Spinal cord (tissue), 10 donors: ENCODE measurements at places on chromosomes 7 and 10.

DNA sequence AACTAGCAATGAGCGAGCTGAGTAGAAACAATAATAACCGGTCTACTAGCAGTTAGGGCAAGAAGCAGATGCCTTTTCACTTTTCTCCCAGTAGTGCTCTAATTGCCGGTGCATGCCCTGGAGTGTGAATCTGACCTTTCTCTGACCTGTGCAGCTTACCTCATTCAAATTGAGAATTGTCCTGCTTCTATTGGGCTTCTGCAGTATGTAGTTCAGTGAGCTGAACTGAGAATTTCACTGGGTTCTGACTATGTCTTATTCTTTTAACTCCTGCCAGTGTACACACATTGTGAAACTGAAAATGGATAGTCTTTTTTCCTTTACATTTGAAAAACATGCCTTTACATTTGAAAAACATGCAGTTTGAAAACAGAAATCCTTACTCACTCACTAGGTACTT lies 157.9 kb upstream of the GRM3 start:
- no peak for DNase-seq

DNA sequence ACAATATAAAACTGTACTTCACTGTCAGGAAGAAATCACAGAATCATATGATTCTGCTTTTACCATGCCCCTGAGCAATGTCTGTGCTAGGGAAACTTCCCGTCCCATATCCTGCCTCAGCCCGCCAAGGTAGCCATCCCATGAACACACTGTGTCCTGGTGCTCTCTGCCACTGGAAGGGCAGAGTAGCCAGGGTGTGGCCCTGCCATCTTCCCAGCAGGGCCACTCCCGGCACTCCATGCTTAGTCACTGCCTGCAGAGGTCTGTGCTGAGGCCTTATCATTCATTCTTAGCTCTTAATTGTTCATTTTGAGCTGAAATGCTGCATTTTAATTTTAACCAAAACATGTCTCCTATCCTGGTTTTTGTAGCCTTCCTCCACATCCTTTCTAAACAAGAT lies 31.8 kb downstream of the AP3M1 start:
- DNase-seq: no peak

GRCh38 chr7:144410441-144410840 lies 6.9 kb upstream of the NOBOX start:
- peak; percentile 32 for DNase-seq

DNA sequence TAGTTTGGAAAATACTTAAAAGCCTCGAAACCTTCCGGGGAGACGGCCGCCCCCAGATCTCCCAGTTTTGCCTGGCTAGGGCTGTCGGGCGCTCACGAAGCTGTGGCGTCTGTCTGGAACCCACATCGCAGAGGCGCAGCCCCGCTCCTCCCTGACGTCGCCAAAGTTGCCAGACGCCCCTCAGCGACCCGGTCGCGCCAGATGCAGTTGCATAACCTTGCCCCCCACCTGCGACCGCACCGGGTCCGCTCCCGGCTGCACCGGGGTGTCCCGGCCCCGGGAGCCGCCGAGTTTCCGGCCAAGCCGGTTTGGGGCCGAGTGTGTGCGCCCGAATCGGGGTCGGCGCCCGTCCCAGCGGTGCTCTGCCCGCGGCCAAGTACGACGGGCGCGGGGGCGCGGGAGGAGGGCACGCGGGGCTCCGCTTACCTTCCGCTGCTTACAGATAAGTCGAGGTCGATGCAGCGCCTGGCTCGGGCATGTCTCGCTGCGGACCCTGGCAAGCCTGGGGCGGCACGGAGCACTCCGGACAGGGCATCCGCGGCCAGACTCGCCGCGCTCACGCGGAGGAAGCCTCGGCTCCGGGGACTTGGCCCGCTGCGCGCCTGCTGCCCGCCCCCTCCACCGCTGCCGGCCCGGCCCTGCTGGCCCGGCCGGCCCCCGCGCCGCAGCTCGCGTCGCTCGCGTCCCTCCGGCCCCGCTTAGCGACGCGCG lies 665 bp downstream of the INSYN2A start:
- DNase-seq: no peak

- no peak for DNase-seq
Observed at GRCh38 chr10:124599588-124600050, 138.0 kb downstream of the LHPP start.

DNA sequence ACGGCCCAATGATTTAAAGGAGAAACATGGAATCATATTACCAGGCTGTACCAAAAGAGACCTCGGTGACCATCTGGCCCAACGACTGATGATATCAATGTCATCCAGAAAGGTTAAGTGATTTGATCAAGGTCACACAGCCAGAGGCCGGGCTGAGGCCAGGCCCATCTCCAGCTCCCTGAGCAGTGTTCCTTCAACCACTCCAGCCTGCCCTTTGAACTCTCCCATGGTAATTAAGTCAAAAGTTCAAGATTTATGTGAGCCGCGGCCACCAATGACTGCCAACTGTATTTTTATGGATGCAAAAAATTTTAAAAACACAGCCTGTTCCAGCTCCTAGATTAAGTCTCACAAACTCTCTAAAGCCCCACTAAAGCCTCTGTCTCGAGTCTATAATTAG lies 41.8 kb downstream of the FGFR2 start:
- DNase-seq: no peak

DNA sequence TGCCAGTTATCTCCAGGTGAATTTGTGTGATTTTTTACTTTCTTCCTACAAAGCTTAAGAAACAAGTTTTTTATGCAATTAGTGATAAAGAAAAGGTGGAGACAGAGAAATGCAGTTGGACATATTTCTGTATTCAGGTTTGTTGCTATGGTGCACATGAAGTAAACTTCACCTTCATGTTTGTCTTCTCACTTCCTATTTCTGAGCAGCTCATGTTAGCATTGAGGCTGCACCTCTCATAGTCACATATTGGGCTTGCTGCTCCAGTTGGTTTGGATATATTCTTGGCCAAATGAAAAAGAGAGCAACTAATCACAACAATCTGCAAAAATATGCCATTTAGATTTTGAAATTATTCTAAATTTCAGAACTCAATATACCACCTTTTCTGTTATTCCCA lies 475.6 kb upstream of the ZWINT start:
- DNase-seq: no peak

DNA sequence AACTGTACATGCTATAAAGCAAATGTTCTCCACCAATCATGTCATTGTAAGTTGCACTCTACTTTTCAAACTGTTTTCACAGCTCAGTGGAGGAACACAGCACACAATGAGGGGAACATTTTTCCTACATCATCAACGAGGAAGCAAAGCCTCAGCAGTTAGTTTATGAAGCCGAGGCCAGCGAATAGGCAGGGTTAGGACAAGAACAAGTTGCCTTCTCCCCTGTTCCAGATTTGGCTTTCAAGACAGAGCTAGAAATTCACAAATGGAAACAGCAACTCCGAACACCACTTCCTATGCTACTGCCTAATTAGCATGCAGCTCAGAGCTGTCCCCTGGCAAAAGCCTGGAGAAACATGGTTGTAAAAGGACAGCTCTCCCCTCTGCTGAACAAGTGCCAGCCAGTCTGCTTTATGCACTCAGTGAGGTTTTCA lies 19.8 kb downstream of the ITGB8 start:
- peak; percentile 78 for DNase-seq

GRCh38 chr7:114765331-114766040 lies 156.4 kb upstream of the MDFIC start:
- DNase-seq: no peak

DNA sequence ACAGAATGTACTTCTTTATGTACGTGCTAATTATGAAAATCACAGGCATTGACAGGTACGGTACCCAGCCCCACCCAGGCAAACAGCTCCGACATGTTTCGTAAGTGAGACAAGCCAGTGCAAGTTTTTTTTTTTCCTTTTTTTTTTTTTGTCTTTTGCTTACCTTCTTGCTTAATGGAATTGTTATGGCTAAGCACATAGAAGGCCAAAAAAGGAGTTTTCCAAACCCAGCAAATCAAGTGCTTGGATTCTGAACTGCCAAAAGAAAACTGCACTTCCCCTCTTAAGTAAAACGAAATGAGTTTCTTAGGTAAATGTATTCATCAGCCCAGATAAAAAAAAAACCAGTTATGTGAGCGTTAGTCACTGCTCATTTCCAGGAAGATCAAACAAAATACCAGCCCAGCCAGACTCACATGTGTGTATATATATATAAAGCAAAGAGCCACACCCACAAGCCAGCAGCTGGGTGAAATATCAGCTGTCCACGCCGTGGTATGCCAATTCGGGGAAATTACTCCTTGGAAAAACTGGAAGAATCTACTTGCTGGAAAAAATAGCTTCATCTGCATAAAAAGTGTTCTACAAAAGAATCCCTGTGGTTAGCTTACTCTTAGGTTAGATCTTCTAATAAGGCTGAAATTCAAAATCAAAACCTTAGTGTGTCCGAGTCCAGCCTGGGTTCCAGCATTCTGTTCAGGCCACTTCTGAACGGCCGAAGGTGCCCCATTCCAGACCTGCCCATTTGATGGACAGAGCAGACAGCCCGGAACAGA lies 8.0 kb downstream of the KLF6 start:
- no peak for DNase-seq

DNA sequence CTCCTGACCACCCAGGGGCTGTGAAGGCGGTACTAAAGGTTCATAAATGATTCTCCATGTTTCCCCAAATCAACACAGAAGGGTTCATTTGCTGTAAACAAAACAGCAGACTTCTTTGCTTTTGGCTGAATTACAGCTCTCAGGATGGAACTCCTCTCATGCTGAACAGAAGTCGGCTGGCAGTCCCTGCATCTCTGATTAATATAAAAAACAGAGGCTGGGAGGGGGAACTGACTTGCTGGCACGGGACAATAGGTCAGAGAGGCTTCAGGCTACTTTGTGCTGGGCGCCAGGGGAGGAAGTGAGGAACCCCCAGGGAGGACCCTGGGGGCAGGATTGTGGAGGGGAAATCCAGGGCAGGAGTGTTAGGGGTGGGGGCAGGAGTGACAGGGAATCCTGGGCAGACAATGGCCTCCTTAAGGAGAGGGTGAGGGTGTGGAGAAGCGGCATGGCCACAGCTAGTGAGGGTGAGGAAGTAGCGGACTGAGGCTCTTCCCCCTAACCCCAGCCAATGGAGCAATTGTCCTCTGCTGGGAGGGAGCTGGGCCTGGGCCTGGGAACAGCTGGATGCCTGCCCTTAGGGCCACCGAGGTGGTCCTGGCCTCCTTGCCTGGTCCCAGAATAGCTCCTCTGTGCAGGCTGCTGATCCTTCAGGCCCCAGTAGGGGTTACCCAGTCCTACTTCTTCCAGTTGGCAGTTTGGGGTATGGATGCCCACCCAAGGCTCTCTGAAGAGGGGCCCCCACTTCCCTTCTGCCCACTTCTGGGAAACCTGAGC lies 9.2 kb upstream of the SFRP5 start:
- DNase-seq: peak; percentile 80

DNA sequence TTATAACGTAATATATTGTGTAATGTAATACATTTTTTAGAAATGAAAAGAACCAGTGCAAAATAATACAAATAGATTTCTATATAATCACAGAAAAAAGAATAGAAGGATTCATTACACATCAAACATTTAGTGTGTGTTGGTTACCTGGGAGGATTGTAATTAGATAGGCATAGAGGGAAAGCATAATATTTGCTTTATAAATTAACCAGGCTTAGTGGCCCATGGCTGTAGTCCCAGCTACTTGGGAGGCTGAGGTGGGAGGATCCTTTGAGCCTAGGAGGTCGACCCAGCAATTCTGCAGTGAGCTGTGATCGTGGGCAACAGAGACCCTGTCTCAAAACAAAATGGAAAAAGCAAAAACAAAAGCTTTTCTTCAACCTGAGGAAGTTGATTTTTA lies 5.0 kb upstream of the CNOT4 start:
- no peak for DNase-seq

DNA sequence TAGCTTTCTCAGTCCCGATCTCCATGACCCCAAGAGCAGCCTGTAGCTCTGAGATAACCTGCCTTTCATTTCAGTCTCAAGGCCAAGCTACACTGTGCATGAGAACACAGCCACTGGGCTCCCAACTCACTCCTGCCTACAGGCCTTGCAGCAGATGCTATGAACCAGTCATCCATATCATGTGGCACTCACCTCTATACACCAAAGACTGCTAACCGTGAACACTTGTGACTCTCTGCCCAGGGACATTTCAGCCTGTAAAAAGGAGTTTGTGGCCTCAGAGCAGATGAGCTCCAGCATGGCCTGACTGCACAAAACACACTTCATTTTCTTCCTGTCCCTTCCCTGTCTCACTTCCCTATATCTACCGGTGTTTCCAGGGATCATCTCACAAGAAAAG lies 56.9 kb upstream of the NPY start:
- no peak for DNase-seq

DNA sequence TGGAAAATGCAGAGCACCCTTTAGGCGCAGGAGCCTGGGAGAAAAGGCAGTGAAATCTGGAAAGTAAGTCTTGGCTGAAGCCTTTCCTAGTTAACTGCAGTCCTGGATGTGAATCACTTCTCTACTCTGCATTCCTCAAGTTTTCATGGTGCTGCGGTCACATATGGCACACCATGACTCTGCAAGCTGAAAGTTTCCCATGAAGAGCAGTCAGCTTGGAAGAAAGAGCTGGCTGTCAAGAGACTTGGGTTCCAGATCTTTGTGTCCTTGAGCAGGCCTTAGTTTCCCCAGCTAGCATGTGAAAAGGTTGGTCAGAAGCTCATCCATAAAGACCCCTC lies 548.3 kb downstream of the SORCS3 start:
- no peak for DNase-seq

DNA sequence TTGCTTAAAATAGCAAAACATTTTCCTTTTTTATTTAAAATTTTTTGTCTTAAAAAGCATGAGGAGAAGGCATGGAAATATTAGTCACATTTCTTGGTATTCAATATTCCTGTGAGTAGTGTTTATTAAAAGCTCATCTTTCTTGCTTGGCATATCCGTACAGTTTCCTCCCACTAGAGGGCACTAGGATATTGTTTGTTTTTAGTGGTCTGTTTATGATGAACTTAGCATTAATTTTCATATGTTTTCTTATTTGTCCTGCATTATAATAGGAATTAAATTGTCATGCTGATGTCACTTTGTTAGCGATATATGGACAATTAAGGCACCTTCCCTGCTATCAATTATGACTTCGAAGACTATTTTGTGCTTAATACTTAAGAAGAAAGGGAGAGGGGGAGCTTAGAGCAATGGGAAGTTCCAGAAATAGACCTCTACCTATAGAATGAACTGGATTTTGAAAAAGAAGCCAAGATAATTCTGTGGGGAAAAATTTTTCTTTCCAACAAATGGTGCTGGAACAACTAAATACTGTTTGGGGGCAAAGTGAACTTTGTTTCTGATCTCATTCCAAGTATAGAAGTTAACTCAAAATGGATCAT lies 91.0 kb upstream of the STRIP2 start:
- DNase-seq: peak; percentile 33

- no peak for DNase-seq
Observed at GRCh38 chr7:148253629-148254028, 336.9 kb upstream of the C7orf33 start.
